Right lobe of liver (tissue), 6 donors: ENCODE measurements at places on chromosomes 4 and X. TPM values are rescaled to one million over a fixed set of nuclear protein-coding genes. Genes with fewer than 3 reads are reported as not detected.
A peak's percentile ranks its signal among the peaks of the same experiment; 100 is the strongest.

DNA sequence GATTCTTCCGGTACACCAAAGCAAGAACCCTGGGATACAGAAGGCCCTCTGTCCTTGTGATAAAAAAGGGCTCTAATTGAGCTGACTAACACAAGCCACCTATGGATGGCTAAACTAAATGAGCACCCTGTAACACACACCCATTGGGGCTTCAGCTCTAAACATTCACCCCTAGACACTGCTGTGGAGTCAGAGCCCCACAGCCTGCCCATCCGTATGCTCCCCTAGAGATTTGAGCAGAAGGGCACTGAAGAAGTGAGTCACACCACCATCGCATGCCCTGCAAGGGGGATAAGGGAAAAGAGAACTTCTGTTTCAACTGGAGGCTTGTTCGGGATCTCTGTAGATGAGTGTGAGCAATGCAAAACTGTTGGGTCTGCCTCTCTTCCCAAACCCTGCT, 545.2 kb downstream of the KCTD8 start:
- no peaks in the 10 kb centered on the region for H3K4me1 ChIP-seq
- H3K36me3 ChIP-seq = no peaks in the 10 kb centered on the region
- no peak overlapping the region for H3K27ac ChIP-seq
- H3K4me3 ChIP-seq = no peak overlapping the region
- H3K27me3 ChIP-seq = no peaks in the 10 kb centered on the region

- H3K27me3 ChIP-seq = no peaks in the 10 kb centered on the region
- H3K4me3 ChIP-seq = no peak overlapping the region
- H3K36me3 ChIP-seq = no peaks in the 10 kb centered on the region
- H3K4me1 ChIP-seq = no peaks in the 10 kb centered on the region
- H3K27ac ChIP-seq = no peak overlapping the region
Observed at GRCh38 chr4:118086344-118086743, 52.1 kb downstream of the NDST3 start.

DNA sequence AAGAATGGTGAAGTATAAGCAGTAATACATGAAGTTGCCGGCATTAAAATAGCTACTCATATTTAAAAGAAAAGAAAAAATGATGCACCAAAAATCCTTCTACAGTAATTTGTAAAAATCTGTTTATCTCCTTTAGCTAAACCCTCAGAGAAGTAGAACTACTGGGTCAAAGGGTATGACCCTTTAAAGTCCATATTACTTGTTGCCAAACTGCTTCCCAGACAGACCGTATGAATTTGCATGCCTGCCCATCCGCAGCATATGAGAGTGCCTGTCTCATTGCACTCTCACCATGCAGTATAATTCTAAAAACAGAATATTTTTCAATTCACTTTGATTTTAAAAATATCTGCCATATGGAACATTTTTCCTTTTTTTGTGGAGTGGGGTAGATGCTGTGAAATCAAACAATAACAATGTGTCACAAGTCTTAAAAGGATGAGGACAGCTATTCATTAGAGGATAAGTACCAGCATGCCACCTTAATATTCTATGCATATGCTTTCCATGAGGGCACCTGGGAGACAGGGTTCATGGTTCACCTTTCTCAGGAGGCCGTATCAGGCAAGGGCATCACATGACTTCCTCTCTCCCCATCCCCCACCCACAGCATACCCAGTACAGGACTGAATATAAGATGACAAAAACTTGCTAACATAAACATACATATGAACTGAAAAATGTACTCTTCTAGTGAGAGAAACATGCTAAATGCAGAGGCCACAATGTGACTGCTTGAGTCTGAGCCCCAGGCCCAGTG, 17.8 kb downstream of the ZDHHC9 start:
- H3K27ac ChIP-seq = no peak overlapping the region
- no peaks in the 10 kb centered on the region for H3K27me3 ChIP-seq
- H3K4me1 ChIP-seq = peaks cover 14% of the 10 kb centered on the region
- no peaks in the 10 kb centered on the region for H3K36me3 ChIP-seq
- no peak overlapping the region for H3K4me3 ChIP-seq
- peak; percentile 60 for DNase-seq

DNA sequence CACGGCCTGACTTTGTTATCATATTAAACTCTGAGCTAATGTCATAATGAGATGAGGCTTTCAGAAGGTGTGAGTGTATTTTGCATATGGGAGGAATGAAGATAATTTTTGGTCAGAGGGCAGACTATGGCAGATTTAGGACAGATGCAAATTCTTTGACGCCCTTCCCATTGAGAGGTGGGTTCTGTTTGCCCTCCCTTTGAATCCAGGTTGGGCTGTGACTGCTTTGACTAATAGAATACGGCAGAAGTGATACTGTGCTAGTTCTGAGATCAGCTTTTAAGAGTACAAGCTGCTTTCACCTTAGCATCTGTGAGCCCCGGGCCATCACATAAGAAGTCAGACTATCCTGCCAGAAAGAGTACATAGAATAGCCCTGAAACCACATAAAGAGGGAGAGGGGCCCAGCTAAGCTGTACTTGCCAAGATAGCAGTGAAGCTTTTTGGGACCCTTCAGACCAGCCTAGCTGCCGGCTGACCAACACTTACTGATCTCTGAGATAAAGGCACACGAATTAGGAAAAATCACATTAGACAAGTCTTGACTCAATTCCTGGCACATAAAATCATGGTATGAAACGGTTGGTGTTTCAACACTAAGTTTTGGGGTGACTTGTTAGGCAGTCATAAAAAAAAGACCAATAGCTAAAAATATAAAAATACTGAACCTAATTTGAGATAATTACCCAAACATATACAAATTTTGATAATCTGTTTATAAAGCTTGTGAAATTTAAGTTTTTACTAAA, 166.7 kb upstream of the SH3RF1 start:
- H3K4me3 ChIP-seq = no peak overlapping the region
- no peaks in the 10 kb centered on the region for H3K27me3 ChIP-seq
- no peak for DNase-seq
- no peaks in the 10 kb centered on the region for H3K4me1 ChIP-seq

- no peaks in the 10 kb centered on the region for H3K27me3 ChIP-seq
Observed at GRCh38 chr4:90757534-90758060, 630.4 kb downstream of the CCSER1 start.

GRCh38 chrX:72309297-72310071, 3.8 kb upstream of the CITED1 start:
- DNase-seq = no peak
- no peaks in the 10 kb centered on the region for H3K36me3 ChIP-seq
- H3K27me3 ChIP-seq = peaks cover 5% of the 10 kb centered on the region
- peaks cover 6% of the 10 kb centered on the region for H3K4me1 ChIP-seq
- H3K27ac ChIP-seq = no peak overlapping the region
- no peak overlapping the region for H3K4me3 ChIP-seq

Gene GPC4
- total RNA-seq = 0.88 TPM

DNA sequence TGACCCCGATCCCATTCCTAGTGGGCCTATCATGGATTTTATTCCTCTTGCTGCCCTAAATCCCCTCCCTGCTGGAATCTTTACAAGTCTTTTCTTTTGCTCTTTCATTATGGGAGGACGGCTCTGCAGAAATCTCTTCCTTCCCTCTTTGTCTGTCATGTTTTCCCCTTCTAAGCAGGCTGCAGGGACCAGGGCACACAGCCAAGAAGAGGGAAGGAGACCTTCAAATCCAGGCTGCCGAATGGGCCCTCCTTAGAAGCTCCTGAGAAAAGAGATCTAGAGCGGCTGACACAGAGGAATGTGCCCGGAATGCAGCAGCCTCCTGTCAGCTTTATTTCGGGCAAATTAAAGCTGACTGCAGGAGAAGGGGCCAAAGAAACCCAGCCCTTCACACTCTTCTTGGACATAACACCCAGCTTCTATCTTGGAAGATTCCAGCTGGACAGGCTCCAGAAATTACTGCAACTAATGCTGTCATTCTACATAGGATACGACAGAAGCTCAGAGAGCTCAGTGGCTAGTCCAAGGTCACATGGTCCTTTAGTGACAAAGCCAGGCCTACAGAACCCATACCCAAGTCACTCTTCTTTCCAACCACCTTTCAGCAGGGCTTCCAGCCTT, 187.8 kb upstream of the NHS start:
- no peaks in the 10 kb centered on the region for H3K36me3 ChIP-seq
- no peak for DNase-seq
- H3K4me3 ChIP-seq = no peak overlapping the region

DNA sequence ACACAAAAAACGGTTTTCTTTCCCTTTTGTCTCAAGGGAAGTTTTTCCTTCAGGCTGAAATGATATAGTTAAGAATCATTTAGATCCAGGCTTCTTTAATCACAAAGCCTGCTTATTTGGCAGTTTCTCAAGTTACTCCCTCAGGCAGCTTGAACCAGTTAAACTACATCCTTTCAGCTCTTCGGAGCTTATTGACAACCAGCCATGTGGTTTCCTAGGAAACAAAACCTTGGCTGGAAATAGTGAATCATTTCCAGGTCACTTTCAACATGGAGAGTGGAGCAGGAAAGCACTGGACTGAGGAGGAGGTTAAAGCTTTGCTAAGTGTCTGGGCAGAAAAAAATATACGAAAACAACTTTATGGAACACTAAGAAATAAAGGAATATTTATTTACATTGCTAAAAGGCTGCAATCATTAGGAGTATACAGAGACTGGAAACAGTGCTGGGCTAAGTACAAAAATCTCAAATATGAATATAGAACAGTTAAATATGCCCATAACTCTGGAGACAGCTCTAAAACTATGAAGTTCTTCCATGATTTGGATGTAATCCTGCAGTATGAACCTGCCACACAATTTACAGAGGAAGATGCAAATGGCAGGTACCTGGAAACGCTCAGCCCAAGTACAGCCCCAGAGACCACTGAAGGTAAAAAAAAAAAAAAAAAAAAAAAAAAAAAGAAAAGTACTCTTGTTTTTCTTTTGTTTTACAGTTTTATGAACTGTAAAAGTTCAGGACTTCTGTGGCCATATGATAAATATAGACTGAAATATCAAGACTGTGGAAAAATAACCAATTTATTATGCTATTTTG, 23.2 kb upstream of the AASDH start:
- DNase-seq = no peak
- no peaks in the 10 kb centered on the region for H3K4me1 ChIP-seq
- H3K4me3 ChIP-seq = no peak overlapping the region
- H3K27me3 ChIP-seq = no peaks in the 10 kb centered on the region
- peak overlapping the region; percentile 13 for H3K27ac ChIP-seq

DNA sequence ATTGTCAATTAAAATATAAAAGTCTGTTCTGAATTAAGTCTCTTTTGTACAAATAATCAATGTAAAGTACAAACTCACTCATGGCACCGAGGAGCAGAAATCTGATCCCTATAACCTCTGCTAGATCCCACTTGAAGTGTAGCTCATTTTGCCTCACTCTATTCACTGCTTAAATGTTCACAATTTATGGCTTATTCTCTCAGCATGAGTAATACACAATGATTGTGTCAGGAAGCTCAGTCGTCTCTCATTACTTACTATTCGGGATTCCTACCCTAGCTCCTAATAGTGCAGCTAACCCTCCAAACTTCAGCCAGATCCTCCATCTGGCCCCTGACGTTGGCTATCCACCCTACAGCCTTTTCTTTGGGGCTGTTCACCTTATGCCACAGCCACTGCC, 4.7 kb upstream of the AMMECR1 start:
- no peak for DNase-seq
- H3K4me3 ChIP-seq = no peak overlapping the region
- no peak overlapping the region for H3K27ac ChIP-seq
- H3K36me3 ChIP-seq = no peaks in the 10 kb centered on the region

- no peak overlapping the region for H3K4me3 ChIP-seq
- no peak for DNase-seq
- no peak overlapping the region for H3K27ac ChIP-seq
- no peaks in the 10 kb centered on the region for H3K27me3 ChIP-seq
- peaks cover 47% of the 10 kb centered on the region for H3K4me1 ChIP-seq
- peaks cover 90% of the 10 kb centered on the region for H3K36me3 ChIP-seq
Observed at GRCh38 chr4:184782731-184783373, 42.9 kb downstream of the ACSL1 start.

Gene TRIM60
- not detected for total RNA-seq

DNA sequence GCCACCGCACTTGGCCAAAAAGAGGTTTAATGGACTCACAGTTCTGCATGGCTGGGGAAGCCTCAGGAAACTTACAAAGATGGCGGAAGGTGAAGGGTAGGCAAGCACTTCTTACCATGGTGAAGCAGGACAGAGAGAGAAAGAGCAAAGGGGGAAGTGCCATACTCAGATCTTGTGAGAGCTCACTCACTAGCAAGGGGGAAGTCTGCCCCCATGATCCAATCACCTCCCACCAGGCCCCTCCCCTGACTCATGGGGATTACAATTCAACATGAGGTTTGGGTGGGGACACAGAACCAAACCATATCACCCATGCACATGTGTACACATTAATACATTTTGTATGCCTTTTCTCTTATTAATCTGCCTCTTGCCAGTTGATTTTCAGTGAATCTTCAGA, 77.2 kb upstream of the HSD17B10 start:
- H3K27ac ChIP-seq = no peak overlapping the region
- no peak overlapping the region for H3K4me3 ChIP-seq
- H3K27me3 ChIP-seq = no peaks in the 10 kb centered on the region
- no peaks in the 10 kb centered on the region for H3K36me3 ChIP-seq
- no peak for DNase-seq
- H3K4me1 ChIP-seq = no peaks in the 10 kb centered on the region

Gene DAPP1
- total RNA-seq = 0.64 TPM

Gene RADX
- total RNA-seq = 1.4 TPM

GRCh38 chrX:146456058-146456457, 353.5 kb upstream of the CXorf51B start:
- no peak for DNase-seq
- no peaks in the 10 kb centered on the region for H3K27me3 ChIP-seq
- H3K4me3 ChIP-seq = no peak overlapping the region

GRCh38 chr4:32689518-32689917, 1969.3 kb downstream of the PCDH7 start:
- H3K27me3 ChIP-seq = no peaks in the 10 kb centered on the region
- H3K36me3 ChIP-seq = no peaks in the 10 kb centered on the region
- DNase-seq = no peak
- H3K4me3 ChIP-seq = no peak overlapping the region
- H3K27ac ChIP-seq = no peak overlapping the region
- no peaks in the 10 kb centered on the region for H3K4me1 ChIP-seq

Gene CABS1
- not detected for total RNA-seq

Gene CDS1
- total RNA-seq = 0.12 TPM

Gene TMEM31
- total RNA-seq = not detected

DNA sequence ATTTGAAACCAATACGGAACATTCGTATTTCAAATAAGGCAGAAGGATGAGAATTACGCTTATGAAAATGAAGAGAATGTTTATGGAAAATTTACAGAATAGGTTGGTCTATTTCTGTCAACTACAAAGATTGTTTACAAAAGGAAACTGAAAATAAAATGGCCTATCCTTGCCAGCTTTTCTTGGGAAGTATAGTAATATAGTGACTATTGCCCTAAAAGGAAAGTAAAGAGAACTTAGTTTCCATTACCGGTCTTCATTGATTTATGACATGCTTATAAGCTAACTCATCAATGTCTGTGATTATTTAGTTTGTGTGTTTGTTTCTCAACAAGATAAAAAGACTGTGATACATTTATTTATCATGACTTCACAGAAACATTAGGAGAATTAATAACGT, 2.9 kb upstream of the SPRY1 start:
- H3K4me3 ChIP-seq = no peak overlapping the region
- no peaks in the 10 kb centered on the region for H3K27me3 ChIP-seq
- H3K27ac ChIP-seq = no peak overlapping the region
